Motor neuron (in vitro differentiated cells): ENCODE measurements at places on chromosomes 2 and 18. TPM values are rescaled to one million over a fixed set of nuclear protein-coding genes. Genes with fewer than 3 reads are reported as not detected.

DNA sequence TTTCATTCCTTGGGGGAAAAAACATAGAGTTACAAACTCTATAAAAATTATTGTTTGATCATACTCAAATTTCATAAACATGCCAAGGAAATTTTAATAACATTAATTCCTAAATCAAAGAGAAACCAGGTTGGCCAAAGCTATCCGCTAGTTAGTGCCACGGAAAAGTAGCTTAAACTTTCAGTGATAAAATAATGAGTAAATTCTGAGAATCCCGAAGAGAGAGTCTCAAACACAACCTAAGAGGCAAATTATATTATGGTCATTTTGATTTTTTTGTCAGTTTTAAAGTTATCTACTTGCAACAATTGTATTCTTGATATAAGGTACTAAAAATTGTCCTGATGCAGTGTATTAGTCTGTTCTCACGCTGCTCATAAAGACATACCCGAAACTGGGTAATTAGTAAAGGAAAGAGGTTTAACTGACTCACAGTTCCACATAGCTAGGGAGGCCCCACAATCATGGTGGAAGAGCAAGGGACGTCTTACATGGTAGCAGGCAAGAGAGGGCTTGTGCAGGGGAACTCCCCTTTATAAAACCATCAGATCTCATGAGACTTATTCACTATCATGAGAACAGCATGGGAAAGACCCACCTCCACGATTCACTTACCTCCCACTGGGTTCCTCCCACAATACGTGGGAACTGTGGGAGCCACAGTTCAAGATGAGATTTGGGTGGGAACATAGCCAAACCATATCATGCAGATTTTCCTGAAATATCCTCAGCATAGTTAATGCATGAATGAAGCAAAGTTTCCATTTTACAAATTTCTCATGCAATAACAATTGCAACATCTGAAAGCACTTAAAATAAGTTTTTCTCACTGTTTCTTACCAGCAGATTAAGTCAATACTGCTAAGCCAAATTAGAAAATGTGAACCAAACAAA lies 205.9 kb upstream of the STK17B start:
- no peak for ATAC-seq

DNA sequence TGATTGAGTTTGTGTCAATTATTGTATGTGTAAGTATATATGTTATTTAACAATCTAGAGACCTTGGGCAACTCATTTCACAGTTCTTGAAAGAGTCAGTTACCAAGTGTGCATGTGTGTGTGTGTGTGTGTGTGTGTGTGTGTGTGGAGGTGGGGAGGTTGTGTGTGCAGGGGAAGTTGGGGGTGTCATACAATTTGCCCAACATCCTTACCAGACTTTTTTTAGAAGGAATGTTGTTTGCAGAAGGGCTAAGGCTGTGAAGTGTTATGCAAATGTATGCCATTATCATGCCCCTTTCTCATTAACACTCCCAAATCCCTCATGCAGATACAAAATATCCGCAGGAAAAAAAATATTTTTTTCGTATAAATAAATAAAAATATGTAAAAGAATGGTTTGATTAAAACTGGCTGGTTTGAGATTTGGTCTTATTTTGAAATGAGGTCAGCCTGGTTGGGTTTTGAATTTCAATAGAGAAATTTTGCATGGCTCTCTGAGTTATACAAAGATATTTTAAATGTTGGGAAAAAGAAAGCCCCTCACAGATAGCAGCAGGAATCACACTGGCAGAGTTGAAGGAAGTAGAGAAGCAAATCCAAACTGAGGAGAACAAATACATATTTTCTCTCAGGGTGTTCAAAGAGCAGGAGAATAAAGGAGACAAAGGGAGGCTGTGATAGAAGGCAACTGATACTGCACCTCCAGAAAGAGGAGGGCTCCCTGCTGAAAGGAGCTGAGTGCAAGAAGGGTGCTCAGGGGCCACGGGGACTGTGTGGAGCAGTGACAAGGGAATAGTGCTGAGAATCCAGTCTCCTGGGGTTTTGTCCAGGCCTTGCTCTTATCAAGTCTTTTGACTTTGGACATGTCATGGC lies 1365.5 kb upstream of the CELF4 start:
- ATAC-seq, result no peak

- ATAC-seq, result no peak
These were observed 209.8 kb downstream of the NEDD4L start for GRCh38 chr18:58253871-58254270.

DNA sequence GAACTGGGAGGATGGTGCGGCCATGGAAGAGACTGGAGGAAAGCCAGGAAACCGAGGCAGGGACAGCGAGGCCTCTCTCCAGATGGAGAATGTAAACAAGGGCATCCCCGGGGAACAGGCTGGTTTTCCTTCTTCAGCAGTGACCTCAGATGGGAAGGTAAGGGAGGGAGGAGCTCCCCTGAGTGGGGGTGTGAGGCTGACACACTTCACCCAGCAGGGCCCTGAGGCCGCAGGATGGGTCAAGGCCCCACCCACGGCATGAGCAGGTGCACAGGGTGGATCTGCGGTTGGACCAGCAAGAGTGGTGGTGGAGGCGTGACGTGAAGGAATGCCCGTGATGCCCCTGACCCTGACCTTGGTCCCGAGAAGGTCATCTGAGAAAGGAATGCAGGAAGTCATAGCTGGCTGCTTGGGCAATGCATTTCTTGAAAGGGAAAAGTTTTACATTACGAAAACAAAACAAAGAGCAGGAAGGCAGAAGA lies 48.1 kb downstream of the ADCY3 start:
- ATAC-seq, result no peak

DNA sequence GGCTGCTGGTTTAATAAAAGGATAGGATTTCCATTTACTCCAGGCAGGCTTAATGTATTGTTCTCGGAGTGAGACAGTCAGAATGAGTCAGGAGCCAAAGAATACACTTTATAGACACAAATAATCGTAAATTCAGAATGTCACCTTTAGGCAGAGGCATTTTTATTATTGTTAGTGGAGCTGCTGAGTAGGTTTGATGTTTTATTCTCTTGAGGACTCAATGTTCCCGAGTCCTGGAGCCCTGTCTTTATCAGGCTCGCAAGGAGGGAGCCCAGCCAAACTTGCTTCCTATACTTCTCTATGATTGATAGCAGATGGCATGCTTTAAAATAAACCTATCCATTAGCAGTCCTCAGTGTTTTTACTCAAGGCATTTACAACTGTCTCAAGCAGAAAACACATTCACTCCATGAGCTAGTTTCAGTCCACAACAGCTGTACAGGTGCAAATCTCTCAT lies 492.3 kb upstream of the ZEB2 start:
- ATAC-seq, result peak; percentile 79

- no peak for ATAC-seq
These were observed 3.4 kb downstream of the DIPK1C start for GRCh38 chr18:74453642-74454198.

DNA sequence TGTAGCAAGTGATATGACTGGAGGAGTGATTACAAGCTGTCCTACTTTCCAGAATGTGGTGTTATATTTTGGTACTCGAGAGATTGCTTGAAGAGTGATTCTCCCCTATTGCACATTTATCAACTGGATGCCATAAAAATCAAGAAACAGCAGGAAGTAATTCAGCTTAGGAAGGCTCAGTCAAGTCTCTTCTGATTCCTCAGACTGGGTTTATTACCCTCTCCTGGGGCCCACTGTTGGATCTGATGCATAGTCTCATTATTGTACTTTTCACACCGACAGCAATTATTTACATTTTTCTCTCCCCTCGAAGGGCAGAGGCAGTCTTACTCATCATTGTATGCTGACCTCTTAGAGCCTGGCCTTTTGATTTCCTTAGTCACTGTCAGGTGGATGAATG lies 9.3 kb downstream of the NOSTRIN start:
- no peak for ATAC-seq

- ATAC-seq, result no peak
These were observed 92.2 kb downstream of the TGFA start for GRCh38 chr2:70461414-70461813.

- no peak for ATAC-seq
These were observed 28.7 kb downstream of the PARD6G start for GRCh38 chr18:80218341-80219227.

DNA sequence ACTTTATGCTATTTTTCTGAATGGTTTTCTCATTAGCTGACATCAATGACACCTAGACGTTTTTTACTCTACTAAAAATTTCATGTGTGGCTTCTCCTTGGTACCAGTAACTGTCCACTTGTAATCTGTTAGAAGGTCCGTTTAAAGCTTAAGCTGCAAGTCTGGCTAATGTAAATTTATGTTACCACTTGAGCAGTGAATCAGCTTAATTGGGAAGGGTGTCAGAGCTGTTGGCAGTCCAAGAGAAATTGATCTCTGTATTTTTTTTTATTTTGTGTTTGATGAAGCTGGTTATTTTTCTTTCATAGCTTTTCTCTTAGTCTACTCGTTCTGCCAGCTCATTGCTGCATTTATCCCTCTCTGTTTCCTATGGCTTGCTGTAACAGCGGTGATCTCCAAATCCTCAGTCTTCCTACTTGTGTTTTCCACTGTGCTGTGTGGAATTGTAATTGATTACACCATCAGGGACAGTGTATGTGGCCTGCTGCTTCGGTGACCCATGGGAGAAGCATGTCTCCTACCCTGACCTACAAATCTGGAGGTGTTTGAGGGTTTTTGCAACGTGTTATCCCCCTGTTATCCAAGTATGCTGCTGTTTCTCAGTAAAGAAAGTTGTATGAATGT lies 724.2 kb upstream of the REG3G start:
- no peak for ATAC-seq

- ATAC-seq, result no peak
These were observed 100.7 kb downstream of the MAIP1 start for GRCh38 chr2:200056105-200056504.

GRCh38 chr2:122755281-122755780 lies 999.9 kb downstream of the TSN start:
- ATAC-seq, result no peak

GRCh38 chr2:213703406-213704098 lies 419.3 kb downstream of the SPAG16 start:
- ATAC-seq, result no peak

DNA sequence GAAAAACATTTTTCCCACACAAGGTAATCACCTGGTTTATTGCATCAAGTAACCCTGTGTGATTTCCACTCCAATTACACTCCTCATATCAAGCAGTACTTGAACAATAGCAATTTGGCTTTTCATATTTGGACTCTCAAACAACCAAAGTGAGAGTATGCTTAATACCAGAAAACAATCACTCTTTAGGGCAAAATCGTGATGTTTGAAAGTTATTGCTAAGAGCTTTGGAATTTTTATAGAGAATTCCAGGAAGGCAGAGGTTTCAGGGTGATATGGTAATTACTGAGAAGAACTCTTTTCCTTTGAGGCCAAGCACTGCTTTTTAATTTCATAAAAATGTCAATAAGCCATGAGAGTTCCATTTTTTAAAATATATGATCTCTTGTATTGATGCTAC lies 779.5 kb upstream of the LRRTM1 start:
- no peak for ATAC-seq

DNA sequence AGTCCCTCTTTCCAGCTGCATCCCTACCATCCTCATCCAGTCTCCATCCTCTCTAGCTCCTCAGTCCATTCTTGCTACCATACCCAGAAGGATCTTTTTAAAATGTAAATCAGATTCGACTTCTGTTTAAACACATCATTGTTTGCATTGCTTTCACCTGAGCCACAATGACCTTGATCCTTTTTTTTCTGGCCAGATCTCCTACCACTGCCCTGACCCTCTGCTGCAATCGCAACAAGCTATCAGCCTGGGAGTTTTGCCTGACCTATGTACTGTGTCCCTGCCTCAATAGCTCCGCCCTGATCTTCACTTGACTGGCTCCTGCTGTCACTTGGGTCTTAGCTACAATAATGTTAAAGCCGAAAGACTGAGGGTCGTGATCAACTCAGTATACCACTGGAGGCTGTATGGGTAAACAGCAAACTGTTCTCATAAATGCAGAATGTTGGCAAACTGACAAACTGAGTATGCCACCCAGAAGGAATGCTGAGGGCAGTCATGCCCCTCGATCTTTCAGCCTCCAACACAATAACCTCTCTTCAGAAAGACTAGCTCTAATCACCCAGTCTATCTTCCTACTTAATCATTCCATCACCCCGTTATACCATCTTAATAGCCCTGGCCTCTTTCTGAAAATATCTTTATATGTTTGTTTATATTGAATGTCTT lies 2.6 kb upstream of the RBM43 start:
- ATAC-seq, result no peak

GRCh38 chr2:108916122-108916795 lies 72.8 kb downstream of the EDAR start:
- ATAC-seq, result no peak

DNA sequence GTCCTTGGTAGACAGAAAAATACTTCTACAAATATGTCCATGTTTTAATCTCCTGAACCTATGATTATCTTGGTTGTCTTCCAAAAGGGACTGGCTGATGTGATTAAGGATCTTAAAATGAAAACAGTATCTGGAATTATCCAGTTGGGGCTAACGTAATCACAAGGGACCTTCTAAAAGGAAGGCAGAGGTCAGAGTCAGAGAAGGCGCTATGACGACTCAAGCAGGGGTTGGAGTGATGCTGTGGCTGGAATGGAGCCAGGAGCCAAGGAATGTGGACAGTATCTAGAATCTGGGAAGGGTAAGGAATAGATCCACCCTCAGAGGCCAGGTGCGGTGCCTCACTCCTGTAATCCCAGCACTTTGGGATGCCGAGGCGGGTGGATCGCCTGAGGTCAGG lies 4.2 kb upstream of the USP14 start:
- no peak for ATAC-seq

GRCh38 chr2:1132328-1132969 lies 181.8 kb downstream of the SNTG2 start:
- ATAC-seq, result no peak

GRCh38 chr18:49227001-49227380 lies 233.5 kb downstream of the DYM start:
- ATAC-seq, result no peak

DNA sequence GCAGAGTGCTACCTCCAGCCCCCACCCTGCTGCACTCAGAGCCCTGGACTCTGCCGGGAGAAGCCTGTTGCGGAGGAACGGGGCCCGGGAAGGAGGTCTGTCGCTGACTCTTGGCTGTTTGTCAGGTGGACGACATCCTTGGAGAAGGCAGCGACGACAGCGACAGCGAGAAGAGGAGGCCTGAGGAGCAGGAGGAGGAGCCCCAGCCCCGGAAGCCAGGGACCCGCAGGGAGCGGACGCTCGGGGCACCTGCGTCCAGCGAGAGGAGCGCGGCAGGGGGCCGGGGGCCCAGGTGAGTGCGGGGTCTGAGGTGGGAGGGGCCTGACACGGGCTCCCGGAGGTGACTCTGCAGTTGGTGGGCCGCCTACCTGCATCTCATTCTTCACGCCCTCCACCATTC lies 56.6 kb downstream of the CTDP1 start:
- ATAC-seq, result no peak

GRCh38 chr2:234377761-234378391 lies 119.0 kb downstream of the ARL4C start:
- ATAC-seq, result peak; percentile 30

CERKL gene
- 0.31 and 0.38 TPM in 2 replicates for total RNA-seq

ANAPC1 gene
- 31.8 and 41.4 TPM in 2 replicates for total RNA-seq

ICOS gene
- 0.14 TPM in 1 of 2 replicates, not detected in the other for total RNA-seq

GKN2 gene
- total RNA-seq, result 0.27 and 0.57 TPM in 2 replicates

TUBB8B gene
- total RNA-seq, result 0.59 and 0.63 TPM in 2 replicates

DSC2 gene
- 0.05 TPM in 2 replicates for total RNA-seq

CDK5R2 gene
- 1.3 and 1.6 TPM in 2 replicates for total RNA-seq

C1GALT1C1L gene
- total RNA-seq, result 0.23 and 0.26 TPM in 2 replicates

HAAO gene
- 1.4 and 1.8 TPM in 2 replicates for total RNA-seq

SNTG2 gene
- total RNA-seq, result 0.96 and 2.8 TPM in 2 replicates
